Activated T-cell treated with anti-CD3 and anti-CD28 coated beads, Interleukin-2, amount 50 U/mL, for 4 hours (primary cell): ENCODE measurements at places on chromosomes 2 and 18.

DNA sequence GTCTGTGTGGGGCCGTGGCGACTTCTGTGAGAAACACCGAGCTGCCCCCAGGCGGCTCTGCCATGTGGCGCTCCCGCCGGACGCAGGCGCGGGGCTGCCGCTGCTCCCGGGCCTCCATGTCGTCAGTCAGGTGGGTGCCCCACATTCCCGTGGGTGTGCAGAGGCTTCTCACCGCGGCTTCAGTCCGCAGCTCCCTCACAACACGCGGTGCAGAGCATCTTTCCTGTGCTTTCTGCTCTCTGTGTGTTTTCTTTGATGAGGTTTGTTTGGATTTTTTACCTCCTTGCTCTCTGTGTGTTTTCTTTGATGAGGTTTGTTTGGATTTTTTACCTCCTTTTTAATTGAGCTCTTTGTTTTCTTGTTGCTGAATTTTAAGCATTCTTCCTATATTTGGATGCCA is 13.0 kb downstream of the AQP12A start:
- peak; percentile 28 for DNase-seq

- DNase-seq: no peak
Observed at GRCh38 chr2:16407358-16407757, 258.3 kb downstream of the CYRIA start.

DNA sequence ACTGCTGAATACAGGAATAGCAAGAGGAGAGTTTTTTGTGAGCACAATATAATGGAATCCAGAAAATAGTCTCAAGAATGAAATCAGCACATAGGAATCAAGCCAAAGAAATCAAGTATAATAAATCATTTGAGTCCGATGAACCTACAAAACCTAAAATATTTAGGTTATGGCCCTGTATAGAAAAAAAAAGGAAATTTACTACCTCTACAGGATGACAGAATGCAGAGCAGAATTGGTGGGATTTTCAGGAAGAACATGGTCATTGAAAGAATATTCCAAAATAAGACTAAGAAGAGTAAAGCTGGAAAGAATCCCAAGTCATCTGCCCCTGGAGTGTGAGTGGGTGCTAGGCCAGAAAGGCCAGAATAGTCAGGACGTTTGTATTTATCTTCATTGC is 1041.2 kb upstream of the CDH2 start:
- no peak for DNase-seq

GRCh38 chr18:45745817-45746461 is 22.0 kb downstream of the SLC14A1 start:
- no peak for DNase-seq

GRCh38 chr18:48060346-48060745 is 129.9 kb upstream of the SMAD2 start:
- no peak for DNase-seq

GRCh38 chr2:46943881-46944798 is 28.5 kb upstream of the MCFD2 start:
- peak; percentile 34 for DNase-seq

- no peak for DNase-seq
Observed at GRCh38 chr18:13125191-13125590, 93.4 kb upstream of the LDLRAD4 start.

DNA sequence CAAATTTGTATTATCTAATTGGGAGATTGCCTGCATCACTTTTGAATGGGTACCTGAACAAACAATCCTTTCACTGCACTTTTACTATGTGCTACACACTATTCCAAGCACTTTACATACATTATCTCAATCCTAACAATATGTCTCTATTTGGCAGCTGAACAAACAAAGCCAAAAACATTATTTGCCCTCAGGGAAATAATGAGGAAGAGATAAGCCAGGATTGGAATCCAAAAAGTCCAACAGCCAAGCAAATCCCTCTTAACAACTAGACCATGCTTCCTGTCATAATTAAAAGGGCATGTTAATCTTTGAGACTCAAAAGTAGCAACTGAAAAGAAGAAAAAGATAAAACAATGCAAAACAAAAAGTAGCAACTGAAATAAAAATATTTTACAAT is 32.1 kb downstream of the RPRD1A start:
- DNase-seq: no peak

DNA sequence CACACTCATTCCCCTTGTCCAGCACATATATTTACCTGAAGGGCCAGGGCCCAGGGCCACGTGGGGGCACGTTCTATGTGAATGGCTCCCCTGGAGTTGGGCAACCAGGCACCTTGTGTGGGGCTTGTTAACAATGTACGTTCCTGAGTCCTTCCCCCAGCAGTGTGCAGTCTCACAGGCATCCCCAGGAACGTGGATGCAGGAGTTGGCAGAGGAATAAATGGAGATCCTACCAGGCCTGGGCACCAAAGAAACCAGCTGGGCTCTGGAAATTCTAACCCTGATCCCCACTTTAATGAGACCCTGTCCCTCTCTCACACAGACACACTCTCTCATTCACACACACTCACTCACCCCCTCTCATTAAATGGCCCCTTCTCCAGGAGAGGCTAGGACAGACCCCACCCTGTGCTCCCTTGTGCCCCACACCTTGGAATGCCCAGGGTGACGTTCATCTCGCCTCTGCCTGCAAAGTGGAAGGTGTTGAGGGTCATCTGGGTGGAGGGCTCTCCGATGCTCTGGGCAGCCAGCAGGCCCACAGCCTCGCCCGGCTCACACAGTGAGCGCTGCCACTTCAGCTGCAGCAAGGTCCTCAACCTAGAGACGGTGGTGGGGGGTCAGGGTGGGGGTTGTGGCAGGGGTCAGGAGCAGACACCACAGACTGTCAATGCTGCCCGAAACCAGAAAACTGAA is 65.6 kb downstream of the POLR1A start:
- DNase-seq: peak; percentile 5

DNA sequence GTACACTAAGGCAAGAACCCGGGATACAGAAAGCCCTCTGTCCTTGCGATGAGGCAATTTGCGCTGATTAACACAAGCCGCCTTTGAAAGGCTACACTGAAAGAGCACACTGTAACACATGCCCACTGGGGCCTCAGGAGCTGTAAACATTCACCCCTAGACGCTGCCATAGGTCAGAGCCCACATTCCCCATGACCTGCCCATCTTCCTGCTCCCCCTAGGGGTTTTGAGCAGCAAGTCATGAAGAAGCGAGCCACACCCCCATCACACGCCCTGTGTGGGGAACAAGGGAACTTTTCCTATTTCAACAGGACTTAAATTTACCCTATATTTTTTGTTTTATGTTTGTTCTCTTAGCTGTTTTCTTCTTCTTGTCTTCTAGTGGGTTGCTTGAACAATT is 47.8 kb upstream of the SLC4A10 start:
- DNase-seq: no peak

DNA sequence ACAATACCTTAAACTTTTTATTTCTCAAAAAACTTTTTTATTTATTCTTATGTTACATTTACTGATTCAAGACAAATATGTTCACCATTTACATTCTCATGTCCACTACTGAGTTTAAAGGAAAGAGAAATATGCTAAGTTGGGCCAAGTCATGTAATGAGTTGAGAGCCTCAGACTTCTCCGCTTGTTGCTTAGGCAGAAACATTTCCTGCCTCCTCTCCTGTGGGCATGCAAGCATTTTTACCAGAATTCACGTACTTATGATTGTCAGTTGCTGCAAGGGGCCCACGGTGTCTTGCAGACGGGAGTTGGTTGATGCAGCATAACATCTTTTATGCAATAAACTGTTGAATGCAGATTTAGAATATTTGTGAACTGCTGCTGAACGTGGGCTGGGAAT is 51.8 kb downstream of the MYO1B start:
- DNase-seq: no peak

GRCh38 chr18:48913201-48913600 is 37.6 kb downstream of the SMAD7 start:
- DNase-seq: peak; percentile 48

DNA sequence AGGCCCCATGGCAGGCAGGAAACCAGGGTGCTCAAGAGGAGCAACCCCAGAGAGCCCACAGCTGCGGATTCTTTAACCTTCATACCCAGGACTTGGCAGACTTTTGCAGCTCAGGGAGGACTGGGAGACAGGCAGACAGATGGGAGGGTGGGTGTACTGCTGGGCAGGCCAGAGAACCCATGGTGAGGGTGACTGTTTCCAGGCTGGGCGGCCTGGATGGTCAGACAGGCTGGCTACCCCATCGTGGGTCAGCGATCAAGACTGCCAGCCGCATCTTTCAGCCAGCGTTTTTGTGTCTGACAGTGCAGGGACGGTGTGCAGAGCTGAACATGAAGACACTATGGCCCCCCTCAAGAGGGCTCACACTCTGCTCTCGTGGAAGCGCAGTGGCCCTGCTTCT is 82.2 kb downstream of the MARCO start:
- DNase-seq: no peak

GRCh38 chr18:6069103-6069502 is 173.8 kb upstream of the TMEM200C start:
- no peak for DNase-seq

GRCh38 chr18:49562481-49563129 is 748 bp downstream of the LIPG start:
- no peak for DNase-seq

- peak; percentile 71 for DNase-seq
Observed at GRCh38 chr2:217785544-217786045, 217.2 kb downstream of the TNS1 start.

DNA sequence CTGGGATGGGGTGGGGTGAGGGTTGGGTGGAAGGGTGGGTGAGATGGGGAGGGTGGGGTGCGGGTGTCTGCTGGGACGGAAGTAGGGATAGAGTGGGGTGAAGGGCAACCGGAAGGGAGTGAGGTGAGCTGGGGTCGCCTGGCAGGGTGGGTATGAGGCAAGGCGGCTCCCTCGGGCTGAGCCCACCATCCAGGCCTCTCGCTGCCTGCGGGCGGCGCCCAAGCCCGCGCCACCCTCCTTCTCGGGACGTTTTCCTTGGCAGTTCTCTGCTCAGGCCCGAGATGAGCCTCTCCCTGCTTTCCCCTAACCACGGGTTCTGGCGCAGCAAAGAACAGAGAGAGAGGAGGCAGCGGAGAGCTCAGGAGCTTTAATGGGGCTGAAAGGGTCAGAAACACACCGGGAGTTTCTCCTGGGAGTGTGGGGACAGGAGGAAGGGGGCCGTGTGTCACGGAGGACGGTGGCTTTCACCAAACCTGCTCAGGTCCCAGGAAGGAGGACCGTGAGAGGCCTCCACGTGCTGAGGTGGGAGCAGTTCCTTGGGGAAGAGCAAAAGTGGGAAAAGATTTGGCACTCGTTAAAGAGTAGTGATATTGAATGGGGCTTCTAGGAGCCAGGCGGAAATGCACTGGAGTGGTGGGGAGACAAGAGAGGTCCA is 4.1 kb downstream of the FEV start:
- DNase-seq: no peak

GRCh38 chr18:56516789-56517188 is 121.6 kb downstream of the TXNL1 start:
- DNase-seq: no peak

DNA sequence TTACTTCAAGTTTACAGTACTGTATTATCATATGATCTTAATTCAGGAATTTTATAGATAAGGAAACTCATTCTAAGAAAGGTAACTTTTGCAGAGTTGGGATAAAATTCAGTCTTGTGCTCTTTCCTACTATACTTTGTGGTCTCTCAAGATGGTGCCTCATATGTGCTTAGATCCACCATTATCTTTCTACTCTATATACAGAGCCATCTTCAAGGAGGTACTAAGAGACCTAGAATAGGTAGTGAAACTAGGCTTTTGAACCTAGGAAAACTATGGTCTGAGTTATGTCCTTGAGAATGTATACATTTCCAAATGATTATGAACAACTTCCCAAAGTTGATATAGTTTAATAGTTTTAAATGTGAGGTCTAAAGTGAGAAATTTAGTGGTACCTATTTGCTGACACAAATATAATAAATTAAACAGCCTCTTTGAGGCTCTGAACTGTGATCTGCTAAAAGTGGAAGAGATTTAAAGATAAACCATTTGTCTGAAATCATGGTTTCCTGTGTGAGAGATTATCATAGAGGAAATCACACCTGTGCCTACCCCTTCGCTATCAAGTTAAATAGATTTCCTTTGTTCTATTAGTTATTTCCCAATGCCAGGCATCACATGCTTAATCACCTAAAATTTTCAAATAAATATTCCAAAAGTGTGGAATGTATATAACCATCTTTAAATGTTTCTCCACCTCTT is 27.2 kb downstream of the ACAA2 start:
- DNase-seq: no peak

- DNase-seq: no peak
Observed at GRCh38 chr2:159151198-159152127, 135.0 kb downstream of the WDSUB1 start.

GRCh38 chr18:62585274-62586150 is 62.7 kb downstream of the ZCCHC2 start:
- peak; percentile 33 for DNase-seq

DNA sequence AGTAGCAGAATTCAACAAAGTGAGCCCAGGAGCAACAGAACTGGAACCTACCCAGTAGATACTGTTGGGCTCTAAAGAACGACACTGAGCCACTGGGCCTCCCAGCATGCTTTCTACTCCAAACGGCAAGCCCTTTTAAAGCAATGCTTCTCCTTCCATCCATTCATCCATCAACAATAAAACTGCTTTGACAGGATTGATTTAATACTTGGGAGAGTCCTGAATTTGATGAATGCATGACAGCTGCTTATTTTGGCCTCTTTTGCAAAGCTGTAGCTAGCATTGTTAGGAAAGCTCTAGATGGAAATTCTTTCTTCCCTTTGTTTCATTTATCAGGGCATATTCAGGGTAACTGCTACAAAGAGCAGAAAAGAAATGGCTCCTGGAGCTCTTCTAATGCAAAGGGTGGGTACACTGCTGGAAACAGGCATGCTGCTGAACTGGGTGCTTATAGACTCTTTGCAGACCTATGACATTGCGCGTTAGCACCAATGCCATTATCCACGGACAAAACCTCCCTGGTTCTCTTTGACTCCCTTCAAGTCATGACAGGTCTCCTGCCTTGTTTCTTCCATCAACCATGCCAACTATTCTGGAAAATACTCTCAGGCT is 138.4 kb upstream of the HNRNPA3 start:
- no peak for DNase-seq

DNA sequence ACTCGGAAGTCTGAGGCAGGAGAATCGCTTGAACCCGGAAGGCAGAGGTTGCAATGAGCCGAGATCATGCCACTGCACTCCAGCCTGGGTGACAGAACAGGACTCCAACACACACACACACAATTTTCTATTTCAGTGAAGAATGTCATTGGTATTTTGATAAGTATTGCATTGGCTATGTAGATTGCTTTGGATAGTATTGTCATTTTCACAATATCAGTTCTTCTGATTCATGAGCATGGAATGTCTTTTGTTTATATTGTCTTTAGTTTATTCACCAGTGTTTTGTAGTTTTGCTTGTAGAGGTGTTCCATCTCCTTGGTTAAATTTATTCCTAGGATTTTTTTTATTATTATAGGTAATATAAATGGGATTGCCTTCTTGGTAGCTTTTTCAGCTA is 693.4 kb upstream of the SYT4 start:
- DNase-seq: no peak

DNA sequence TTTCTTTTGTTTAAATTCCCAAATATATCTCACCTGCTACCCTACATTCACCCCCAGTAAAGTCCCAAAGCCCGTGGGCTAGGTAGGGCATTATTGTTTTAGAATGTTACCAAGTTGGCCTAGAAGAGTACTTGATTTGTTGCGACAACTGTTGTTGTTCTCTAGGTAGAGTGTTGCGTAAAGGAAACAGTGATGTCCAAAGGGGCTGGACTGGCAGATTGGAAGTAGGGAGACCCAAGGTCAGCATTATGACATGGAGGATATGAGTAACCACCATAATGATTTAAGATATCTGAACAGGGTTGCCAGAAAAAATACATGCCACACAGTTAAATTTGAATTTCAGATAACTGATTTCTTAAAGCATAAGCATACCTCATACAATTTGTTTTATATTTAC is 39.2 kb downstream of the SCN1A start:
- no peak for DNase-seq

- DNase-seq: no peak
Observed at GRCh38 chr2:43370705-43371104, 144.3 kb upstream of the ZFP36L2 start.
